ENCODE measurements at places on chromosomes 6 and 20.

DNA sequence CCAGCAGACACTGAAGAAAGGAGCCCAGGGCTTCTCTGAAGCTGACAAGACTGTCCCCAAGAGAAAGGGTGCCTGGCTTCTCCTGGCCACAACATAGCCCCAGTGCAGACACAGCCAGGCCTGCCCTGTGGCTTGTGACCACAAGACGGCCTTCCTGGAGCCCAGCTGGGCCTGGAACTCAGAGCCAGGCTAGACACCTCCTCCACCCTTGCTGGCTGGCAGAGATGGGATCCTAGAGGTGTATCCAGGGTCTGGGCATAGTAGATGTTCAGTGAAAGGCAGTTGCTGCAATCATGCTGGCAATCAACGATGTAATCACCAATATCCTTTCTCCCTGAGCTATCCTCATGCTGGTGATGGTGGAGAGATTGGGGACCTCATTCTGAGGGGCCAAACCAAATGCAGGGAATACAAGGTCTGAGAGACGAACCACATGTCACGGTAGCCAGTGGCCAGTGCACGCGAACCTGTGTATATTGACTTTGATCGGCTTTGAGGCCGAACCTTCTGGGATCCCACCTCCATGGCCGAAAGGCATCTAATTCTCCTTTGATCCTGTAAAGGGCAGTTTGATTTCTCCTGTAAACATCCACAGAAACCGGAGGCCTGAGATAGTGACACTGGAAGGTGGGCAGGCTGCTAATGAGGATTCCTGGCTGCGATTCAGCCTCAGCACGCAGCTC lies 115.2 kb downstream of the PSMB1 start:
- no peak for DNase-seq

DNA sequence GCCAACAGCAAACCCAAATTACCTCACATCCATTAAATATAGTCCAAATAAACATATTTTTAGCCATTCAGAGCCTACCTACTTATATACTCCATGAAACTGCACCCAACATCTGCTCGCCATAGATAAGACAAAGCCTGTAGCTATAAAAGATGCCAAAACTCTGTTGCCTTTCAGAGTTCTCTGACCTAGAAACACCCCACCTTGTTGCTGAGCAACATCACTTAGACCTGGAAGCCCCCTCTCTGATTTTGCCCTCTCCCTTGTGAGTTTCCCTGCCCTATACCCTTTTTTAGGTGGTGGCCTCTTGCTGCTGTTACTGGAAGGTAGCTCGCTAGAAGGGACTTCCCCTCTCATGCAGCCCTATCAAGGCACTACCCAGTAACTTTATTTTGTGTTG lies 27.7 kb upstream of the FBXL4 start:
- DNase-seq, result no peak

DNA sequence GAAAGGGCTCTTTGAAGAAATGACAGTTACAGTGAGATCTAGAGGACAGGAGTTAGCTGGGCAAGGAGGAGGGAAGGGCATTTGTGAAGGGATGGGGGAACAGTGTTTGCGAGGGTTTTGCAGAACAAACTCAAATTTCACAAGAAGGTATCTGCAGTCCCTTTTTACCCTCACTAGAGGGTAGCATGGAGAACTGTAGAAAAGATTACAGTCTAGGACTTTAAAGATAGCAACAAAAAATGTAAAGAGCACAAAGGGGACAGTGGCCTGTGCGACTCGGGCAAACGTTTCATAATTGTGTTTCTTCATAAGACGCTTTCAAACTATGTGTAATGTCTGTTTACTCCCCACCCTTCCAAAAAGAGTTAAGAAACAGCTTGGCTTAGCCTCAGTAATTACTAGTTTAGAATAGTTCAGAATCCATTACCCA lies 21.2 kb upstream of the ASXL1 start:
- no peak for DNase-seq

DNA sequence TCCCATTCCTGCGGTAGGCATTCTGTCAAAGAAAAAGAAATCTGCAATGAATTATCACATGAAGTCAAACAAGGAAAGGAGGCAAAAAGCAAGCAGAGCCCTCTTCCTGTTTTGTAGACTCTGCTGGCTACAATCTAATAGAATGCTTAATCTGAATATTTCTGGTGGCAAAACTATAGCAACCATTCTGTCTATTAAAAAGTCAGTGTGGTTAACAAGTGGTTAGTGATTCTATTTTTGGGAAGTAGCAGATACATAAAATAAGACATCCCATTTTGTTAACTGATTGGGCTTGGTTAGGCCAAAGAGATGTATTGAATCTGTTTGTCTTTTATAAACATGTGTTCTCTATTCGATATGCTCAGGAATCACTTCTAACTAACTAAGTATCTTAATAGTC lies 442.3 kb downstream of the CDC5L start:
- DNase-seq, result no peak

DNA sequence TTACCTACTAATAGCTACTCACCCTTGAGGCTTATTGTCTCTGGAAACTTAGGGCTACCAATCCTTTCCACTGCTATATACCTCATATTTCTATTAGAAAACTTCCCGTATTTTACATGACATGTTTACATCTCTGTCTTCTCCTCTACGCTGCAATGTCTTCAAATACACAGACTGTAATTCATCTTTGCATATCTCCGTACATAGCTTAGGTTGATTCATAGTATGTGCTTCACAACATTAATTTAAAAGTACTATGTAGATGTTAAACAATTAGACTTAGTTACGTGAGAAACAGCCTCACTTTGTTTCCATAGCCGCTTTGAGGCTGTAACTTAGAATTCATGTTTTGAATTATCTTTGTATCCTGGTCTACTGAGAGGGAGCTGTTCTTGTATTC lies 35.1 kb upstream of the FKBP1C start:
- DNase-seq, result no peak

DNA sequence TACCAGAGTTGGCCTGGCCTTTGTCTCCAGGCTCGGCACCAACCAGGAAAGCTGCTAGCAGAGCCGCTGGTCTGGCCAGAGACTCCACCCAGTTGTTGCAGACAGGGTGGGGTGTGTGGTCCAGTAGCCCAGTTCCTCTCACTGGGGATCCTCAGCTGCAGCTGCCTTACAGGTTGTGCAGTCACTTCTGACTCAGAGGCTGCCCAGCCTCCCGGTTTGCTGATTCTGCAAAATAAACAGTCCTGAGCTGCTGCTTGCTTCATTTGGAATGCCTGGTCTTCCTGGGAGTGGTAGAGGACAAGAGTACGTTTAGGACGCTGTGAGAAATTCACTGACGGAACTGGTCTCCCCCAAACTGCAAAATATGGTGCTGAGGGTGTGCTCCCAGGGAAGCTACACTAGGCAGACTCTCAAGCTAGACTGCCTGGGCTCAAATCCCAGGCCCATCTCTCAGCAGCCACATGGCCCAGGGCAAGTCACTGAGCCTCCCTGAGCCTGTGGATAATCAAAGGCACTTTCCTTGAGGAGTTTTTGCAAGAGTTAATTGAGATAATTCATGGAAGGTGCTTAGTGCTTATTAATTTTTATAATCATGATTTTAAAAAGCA lies 246.1 kb downstream of the TFAP2C start:
- DNase-seq, result no peak

- DNase-seq, result peak; percentile 46
These were observed 897 bp downstream of the RANBP9 start for GRCh38 chr6:13710552-13711323.

DNA sequence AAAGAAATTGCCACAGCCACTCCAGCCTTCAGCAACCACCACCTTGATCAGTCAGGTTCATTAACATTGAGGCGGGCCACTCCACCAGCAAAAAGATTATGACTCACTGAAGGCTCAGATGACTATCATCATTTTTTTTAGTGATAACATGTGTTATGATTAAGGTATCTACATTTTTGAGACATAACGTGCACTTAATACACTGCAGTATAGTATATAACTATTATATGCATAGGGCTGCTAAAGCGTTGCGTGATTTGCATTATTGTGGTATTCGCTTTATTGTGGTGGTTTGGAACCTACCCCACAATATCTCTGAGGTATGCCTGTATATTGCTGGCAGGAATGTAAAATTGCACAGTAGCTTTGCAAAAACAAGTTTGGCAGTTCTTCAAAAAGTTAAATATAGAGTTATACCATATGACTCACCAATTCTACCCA lies 6.8 kb upstream of the RIPK1 start:
- no peak for DNase-seq

DNA sequence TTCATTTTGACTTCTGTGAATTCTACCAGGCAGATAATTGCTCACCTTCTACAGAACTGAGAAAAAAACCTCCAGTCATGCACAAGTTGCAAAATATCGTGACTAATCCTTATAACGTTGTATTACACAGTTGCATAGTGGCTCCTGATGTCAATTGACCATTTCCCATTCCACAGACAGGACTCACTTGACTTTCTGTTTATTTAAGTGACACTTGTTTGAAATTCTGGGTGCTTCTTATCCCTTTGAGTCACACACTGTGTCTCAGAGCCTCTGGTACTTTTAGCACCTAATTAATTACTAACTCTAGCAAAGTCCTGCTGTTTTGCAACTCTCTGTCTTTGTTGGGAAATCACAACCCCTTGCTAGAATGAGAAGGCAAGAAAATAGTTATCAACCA lies 16.2 kb upstream of the RSPO3 start:
- DNase-seq, result no peak

DNA sequence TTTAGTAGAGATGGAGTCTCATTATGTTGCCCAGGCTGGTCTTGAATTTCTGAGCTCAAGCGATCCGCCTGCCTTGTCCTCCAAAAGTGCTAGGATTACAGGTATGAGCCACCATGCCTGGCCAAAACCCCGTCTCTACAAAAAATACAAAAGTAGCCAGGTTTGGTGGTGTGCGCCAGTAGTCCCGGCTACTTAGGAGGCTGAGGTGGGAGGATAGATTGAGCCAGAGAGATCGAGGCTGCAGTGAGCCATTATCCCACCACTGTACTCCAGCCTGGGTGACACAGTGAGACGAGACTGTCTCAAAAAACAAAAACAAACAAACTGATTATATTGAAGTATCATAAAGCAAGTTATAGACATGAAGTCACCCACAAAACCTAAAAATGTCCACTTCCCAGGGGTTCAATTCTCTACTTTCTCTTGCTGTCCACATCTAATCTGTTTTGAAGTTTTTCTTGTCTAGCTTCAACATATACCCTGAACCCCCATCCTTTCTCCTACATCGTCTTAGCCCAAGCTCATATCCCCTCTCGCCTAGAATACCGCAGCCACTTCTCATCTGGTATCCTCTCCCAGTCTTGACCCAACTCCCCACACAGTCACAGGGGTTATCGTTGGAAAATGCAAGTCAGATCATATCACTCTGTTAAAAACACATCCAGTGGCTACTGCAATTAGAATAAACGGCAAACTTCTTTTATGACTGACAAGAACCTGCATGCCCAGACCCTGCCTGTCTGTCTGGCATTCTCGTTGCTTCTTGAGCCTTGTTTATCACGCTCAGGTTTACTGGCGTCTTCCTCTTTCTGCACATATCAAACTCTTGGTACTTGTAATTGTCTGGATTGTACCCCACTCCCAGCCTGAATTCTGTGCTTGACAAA lies 20.1 kb upstream of the NCOA3 start:
- DNase-seq, result no peak

GRCh38 chr6:139784222-139784769 lies 409.8 kb upstream of the CITED2 start:
- DNase-seq, result no peak

GRCh38 chr6:167116109-167116837 lies 6.6 kb upstream of the CCR6 start:
- no peak for DNase-seq
